ENCODE measurements at places on chromosomes 7 and 10.

- no peak for DNase-seq
Observed at GRCh38 chr7:17209101-17209500, 89.4 kb upstream of the AHR start.

GRCh38 chr7:42550706-42551470 is 313.9 kb upstream of the GLI3 start:
- no peak for DNase-seq

- DNase-seq, result no peak
Observed at GRCh38 chr10:112298581-112298980, 15.4 kb downstream of the TECTB start.

GRCh38 chr7:150321788-150322113 is 1.4 kb upstream of the LRRC61 start:
- no peak for DNase-seq

GRCh38 chr7:13792208-13792607 is 197.3 kb downstream of the ETV1 start:
- DNase-seq, result no peak

- DNase-seq, result no peak
Observed at GRCh38 chr10:114026189-114027040, 17.3 kb upstream of the ADRB1 start.

DNA sequence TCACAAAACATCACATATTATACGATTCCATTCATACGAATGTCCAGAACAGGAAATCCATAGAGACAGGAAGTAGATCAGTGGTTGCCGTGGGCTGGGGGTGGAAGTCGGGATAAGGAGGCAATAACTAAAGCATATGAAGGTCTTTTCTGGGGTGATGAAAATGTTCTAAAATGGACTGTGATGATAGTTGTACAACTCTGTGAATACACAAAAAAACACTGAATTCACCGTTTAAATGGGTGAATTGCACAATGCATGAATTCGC is 3.2 kb upstream of the INSIG1 start:
- DNase-seq, result no peak

GRCh38 chr7:88169717-88170320 is 50.0 kb downstream of the SRI start:
- DNase-seq, result peak; percentile 36

GRCh38 chr10:77036993-77037734 is 600.4 kb downstream of the KCNMA1 start:
- DNase-seq, result peak; percentile 24

All from AML-193 (cell line).